ENCODE measurements at places on chromosomes 12 and 14. TPM values are rescaled to one million over a fixed set of nuclear protein-coding genes. Genes with fewer than 3 reads are reported as not detected.
A peak's percentile ranks its signal among the peaks of the same experiment; 100 is the strongest.

GRCh38 chr14:24238123-24238522 lies 4.3 kb downstream of the TINF2 start:
- no peak overlapping the region for H3K27ac ChIP-seq
- H3K27me3 ChIP-seq: no peaks in the 10 kb centered on the region
- H3K36me3 ChIP-seq: peaks cover 30% of the 10 kb centered on the region
- no peak overlapping the region for H3K4me3 ChIP-seq
- H3K4me1 ChIP-seq: peaks cover 83% of the 10 kb centered on the region

TPPP2 gene
- 1.1 TPM for polyA plus RNA-seq

EMP1 gene
- polyA plus RNA-seq: 55.5 TPM

DNA sequence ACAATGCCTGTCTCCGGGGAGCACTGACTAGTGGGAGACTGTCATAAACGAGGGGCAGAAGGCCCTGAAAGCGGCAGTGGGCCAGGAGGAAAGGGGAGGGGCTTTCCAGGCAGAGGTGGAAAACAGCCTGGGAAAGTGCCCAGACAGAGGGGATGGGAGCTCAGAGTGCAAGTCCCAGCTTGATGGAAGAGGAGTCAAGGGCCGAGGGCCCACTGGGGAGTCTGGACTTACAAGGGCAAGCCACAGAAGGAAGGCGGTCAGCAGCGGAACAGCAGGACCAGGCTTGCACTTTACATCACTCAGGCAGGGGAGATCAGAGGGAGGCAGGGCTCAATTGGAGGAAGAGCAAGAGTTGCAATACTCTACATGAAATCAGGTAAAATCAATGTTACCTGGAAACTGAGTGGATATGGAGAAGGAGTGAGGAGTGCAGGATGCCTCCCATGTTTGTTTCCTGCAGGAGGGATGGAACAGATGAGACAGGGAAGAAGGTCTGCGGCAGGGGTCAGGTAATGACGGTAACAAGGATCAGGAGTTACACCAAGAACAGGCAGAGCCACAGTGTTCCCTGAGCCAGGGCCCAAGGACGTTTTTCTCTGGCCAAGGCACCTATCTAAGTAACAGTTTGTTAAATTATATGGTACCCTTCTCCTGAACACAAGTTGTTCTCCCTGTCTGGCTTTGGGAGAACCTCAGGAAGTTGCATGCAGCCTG lies 23.8 kb downstream of the PXN start:
- no peaks in the 10 kb centered on the region for H3K36me3 ChIP-seq
- DNase-seq: no peak
- peaks cover 71% of the 10 kb centered on the region for H3K4me1 ChIP-seq
- H3K27me3 ChIP-seq: no peaks in the 10 kb centered on the region

- H3K27me3 ChIP-seq: no peaks in the 10 kb centered on the region
- no peak for DNase-seq
- H3K4me3 ChIP-seq: no peak overlapping the region
- H3K36me3 ChIP-seq: no peaks in the 10 kb centered on the region
- peak overlapping the region; percentile 42 for H3K27ac ChIP-seq
These were observed 7.4 kb downstream of the PRKCH start for GRCh38 chr14:61328626-61329262.

GRCh38 chr12:46452061-46452615 lies 79.6 kb upstream of the SLC38A2 start:
- H3K27ac ChIP-seq: no peak overlapping the region
- H3K36me3 ChIP-seq: no peaks in the 10 kb centered on the region
- no peak for DNase-seq
- H3K27me3 ChIP-seq: no peaks in the 10 kb centered on the region

SPPL3 gene
- 9.7 TPM for polyA plus RNA-seq

DNA sequence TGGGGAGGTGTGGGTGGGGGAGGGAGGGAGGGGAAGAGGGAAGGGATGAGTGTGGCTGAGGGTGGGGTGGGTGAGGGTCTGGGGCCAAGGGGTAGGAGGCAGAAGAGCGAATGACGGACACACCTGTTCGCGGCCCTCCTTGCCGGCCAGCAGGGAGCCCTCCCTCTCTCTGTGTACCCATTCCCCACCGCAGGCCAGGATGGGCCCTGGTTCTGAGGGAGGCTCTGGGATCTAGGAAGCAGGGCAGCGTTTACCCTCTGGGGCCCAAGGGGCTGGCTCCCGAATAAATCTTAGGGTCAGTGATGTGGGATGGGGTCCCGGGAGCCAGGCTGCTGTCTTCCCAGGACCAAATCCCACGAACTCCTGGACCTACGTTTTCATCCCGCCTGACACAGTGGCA lies 46.0 kb upstream of the ESRRB start:
- no peak overlapping the region for H3K4me3 ChIP-seq
- H3K36me3 ChIP-seq: no peaks in the 10 kb centered on the region
- peaks cover 43% of the 10 kb centered on the region for H3K27me3 ChIP-seq
- no peaks in the 10 kb centered on the region for H3K4me1 ChIP-seq
- H3K27ac ChIP-seq: no peak overlapping the region

DNA sequence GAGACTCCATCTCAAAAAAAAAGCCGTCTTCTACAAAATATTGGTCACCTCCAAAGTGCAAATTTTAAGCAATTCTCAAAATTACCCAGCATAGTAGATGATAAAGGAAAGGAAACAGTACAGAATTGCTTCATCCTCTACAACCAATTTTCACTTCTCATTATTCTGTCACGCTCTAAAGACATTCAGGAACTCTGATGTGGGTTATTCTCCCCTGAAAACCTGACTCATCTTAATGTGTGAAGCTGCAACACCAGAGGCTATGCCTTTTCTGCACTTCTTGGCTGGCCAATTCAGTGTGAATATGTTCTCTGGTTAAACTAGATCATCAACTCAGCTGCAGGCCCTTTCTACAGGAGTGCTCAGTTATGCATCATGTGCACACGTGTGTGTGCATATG lies 11.0 kb downstream of the PTGER2 start:
- H3K4me1 ChIP-seq: no peaks in the 10 kb centered on the region
- no peaks in the 10 kb centered on the region for H3K27me3 ChIP-seq
- H3K36me3 ChIP-seq: no peaks in the 10 kb centered on the region
- DNase-seq: no peak
- no peak overlapping the region for H3K27ac ChIP-seq
- H3K4me3 ChIP-seq: no peak overlapping the region

All from heart right ventricle (tissue), 16 donors.